ENCODE measurements at places on chromosomes 7 and 10.

- DNase-seq, result no peak
Observed at GRCh38 chr7:30502470-30503251, 2.0 kb downstream of the GGCT start.

DNA sequence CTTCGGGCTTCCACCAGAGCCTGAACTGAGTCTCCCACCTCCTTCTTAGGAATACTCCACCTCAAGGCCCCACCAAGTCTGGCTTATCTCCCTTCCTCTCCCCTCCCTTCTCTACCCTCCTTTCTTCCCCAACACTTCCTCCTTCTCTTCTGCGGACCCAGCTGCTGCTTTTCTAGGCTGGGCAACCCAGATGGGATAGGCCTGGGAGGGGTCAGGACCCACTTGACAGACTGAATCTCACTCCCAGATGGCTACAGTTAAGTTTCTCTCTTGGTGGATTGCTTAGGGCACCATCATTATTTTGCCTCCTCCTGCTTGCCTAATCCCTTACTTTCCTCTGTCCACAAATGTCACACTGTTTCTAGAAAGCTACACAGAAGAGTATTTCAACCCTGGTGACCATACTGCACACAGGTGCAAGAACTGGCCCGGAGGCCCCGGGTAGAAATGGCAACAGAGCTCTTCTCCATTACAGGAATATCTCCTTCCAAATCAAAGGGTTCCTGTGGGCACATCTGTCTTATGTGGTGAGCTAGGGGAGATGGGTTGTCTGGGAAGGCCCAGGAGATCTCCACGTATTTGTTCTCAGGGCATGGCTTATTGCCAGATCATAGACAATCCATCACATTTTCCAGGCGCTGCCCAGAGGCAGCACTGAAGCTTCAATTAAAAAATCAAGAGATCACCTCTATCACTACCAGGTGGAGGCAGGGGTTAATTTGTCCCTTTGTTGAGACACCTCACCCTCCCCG, 5.1 kb upstream of the HOXA11 start:
- no peak for DNase-seq

DNA sequence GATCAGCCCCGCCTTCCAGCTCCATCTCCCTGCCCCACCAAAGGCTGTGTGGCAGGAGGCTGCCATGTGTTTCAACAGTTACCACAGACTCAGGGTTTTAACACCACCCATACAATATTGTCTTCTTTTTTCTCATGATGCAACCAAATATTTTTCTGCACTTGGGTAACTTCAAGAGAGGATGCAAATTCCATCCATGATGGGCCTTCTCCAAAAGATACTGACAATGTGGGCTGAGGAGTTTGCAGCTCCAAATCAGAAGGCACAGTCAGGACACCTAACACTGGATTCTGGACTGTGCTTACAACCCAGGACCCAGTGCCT, 347.9 kb downstream of the GRID1 start:
- no peak for DNase-seq

DNA sequence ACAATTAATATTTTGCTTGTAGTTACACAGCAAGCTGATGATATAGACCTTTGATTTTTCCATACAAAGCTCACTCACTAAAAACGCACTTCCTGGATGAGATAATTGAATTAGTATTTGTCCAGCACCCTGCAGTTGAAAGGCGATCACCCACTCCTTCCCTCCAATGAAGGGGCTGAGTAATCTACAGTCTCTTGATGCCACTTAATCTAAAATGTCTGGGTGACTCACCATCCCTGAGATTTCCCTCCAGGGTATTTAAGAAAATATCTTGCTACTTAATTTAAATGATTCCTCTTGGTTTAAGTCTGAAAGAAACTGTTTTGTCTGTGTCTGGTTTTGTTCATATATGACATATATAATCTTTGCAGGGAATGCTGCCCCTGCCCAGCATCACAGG, 515.3 kb downstream of the GRID1 start:
- no peak for DNase-seq

DNA sequence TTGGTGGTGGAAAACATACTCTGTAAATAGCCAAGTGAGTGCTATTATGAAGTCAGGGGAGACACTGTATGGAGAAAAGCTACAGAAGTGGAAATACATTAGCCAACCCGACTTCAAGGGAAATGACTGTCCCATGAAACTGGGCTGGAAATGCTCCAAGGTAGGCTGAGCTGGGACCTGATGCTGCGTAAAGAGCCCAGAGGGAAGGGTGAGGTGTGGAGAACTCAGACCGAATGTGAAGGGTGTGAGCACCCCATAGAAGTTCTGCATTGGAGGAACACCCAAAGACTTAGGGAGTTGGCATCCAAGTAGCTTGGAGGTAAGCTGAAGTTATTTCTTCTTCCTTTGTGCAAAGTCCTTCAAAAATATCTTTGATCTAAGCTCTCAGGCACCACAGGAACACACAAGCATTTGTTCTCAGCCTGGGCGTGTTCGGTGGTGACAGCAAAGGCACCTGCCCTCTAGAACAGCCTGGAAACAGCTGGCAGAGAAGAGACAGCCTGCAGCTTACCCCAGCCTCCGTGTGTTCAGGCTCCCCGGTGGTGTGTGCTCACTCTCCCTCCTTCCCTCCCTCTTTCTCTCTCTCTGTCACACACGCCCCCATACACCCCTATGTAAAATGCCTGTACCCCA, 19.1 kb upstream of the GJD4 start:
- no peak for DNase-seq

Data from effector memory CD8-positive, alpha-beta T cell (primary cell).